ENCODE measurements at places on chromosomes 3 and 15.

GRCh38 chr15:66936109-66936860 lies 129.1 kb upstream of the SMAD3 start:
- DNase-seq = no peak

- DNase-seq = peak; percentile 68
Observed at GRCh38 chr3:196712514-196713413, 587 bp downstream of the PIGX start.

DNA sequence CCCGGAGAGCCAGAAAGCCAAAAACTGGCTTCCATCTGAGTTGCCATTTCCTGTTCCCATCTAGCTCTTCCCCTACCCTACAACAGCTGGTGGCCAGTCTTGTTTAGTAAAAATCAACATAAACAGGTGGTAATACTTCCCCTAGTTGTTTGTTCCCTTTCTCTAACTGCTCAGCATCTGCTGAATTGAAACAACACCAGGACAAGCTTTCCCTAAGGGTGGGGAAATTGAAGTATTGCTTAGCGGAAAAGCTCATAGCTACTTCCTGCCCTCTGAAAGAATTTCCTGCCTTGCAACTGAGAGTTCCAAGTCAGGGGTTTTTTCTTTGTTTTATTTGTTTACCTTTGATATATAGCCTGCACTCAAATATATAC lies 66.8 kb downstream of the HMG20A start:
- no peak for DNase-seq

DNA sequence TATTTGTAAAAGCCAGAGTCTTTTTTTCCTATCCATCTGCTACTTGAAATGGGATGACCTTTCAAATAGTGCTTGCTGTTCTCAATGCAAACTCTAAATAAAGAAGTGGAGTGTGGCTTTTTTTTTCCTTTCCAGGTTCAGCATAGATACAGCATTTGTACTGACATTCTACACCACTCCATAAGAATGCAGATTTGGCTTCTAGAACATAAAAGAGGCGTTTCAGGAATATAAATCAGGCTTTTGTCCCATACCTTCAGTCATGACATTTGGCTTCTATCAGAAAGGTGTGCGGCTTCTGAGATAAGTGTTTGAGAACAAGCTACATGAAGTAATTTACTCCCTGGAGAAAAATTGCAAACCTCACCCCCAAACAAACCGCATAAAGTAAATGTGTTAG lies 553.1 kb downstream of the FHIT start:
- DNase-seq = no peak

DNA sequence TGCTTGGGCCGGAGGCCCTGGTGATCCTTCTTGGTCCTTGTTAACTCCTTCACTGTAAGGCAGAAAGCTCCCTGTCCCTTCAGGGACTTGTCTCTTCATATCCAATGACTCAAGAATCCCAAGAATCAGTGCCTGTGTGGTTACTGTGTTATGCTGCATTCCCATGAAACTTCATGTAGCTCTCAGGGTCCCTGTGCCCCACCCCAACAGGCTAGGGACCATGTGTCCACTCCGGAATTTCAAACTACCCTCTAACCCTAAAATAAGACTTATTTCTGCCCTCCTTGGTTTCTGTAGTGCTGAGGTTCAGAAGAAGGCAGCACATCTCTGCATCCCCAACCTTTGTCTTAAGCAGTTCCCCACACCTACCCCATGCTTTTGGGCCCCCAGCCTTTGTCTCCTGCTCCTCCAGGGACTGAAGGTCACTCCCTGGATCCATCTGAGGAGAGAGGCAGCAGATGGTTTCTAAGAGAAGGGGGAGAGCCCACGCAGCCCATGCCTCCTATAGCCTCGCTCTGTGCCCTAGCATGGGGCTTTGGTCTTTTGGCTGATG lies 531 bp upstream of the MAP1A start:
- no peak for DNase-seq

DNA sequence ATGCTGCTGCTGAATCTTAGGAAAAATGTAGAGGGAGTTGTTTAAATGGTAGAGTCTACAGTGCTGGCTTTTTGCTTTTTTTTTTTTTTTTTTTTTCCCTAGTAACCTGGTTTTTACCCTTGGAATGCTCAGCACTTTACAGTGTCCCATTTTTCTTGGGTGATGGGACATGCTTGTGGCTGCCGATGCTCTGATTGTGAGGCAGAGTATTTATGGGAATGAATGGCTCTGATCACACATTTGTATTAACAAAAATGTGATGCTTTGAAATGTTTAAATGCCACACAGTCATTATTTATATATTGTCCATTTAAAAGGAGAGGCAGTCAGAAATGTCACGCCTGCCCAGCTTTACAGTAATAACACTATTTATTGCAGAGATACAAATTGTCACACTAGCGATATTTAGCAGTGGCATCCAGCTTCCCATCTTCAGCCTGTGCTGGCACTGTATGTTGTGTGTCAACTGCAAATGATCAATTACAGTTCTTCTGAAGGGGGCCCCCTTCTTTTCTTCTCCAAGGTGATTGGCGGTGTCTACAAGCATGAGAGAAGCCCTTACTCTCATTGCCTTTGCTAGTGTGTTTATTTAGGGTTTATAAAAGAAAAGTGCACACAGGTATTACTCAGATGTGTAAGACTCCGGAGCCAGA lies 30.9 kb upstream of the IGF1R start:
- DNase-seq = no peak

GRCh38 chr3:167989066-167989465 lies 106.7 kb downstream of the GOLIM4 start:
- DNase-seq = no peak

- peak; percentile 67 for DNase-seq
Observed at GRCh38 chr15:91472316-91472756, 372.3 kb downstream of the SV2B start.

DNA sequence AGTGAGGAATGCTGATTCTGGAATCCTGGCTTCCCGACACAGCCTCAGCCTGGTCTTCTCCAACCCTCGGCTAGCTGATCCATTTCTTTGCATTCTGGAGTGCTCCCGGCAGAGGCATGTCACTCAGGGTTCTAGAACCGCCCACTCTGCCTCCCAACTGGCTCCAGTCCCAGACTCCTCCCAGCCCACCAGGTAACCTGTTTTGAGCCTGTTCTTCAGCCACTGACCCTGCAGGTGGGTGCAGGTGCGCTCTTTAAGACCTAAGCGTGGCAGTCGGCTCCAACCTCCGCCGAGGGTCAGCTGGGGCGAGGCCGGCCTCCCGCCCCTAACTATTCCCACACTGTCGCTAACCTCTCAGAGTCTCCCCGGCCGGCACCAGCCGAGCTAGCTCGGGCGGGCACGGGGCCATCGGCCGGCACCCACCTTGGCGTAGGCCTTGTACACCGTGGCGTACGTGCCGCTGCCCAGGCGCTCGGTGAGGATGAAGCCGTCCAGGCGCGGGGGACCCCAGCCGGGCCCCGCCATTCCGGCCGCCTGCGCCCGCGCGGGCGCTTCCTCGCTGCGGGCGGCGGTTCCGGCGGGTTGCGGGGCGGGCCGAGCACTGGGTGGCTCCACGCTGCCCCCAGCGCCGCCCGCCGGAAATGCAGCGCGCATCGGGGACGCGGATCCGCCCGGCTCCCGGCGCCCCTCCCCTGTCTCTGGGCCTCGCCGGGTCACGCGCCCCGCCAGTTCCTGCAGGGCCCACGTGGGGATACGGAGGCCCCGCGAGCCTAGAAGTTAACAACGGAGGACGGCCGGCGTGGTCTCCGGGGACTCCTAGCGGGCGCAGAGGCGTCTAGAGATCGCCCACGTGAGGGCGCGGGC lies at the start of gene ULK3:
ULK3 (minus strand) TSS at position 576 of the 864 bp plus-strand sequence; CDS start at position 525, 51 bp downstream.
- peak; percentile 94 for DNase-seq

DNA sequence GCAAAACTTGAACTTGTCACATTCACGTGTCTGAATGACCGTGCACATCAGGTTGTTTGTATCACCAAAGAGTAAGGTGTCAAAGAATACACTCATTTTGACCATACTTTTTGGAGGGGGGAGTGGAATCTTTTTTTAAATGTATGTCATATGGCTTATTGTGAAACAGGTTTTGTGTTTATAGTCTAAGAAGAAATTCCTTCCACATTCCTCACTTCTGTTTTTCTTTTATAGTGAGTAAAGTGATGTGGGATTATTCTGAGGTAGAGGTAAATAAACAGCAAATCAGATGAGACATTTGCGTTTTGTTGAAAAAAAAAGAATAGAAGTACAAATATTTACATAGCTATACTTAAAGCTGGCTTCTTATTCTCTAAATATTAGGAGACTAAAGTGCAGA lies 33.0 kb downstream of the SRP14 start:
- no peak for DNase-seq

DNA sequence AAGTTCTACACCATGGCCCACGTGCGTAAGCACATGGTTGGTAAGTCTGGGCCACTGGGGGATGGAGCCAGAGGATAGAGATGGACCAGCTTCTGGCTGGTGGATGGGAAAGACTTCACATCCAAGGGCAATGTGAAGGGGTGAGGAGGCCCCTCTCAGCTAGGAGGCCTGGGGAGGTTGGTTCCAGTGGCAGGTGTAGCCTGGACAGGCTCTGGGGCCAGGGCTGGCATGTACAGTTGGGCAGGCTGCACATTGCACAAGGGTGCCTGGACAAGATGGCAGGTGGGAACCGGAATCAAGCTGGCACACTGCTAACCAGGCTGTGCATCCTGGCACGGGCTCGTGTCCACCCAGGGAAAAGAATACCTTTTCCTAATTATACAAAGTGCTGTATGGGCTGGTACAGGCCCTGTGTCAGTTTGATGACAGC lies 8.1 kb downstream of the ZBTB47 start:
- no peak for DNase-seq

- DNase-seq = no peak
Observed at GRCh38 chr3:174168538-174169254, 690.4 kb upstream of the NAALADL2 start.

GRCh38 chr3:159322322-159322939 lies 520.6 kb downstream of the MFSD1 start:
- DNase-seq = peak; percentile 36

DNA sequence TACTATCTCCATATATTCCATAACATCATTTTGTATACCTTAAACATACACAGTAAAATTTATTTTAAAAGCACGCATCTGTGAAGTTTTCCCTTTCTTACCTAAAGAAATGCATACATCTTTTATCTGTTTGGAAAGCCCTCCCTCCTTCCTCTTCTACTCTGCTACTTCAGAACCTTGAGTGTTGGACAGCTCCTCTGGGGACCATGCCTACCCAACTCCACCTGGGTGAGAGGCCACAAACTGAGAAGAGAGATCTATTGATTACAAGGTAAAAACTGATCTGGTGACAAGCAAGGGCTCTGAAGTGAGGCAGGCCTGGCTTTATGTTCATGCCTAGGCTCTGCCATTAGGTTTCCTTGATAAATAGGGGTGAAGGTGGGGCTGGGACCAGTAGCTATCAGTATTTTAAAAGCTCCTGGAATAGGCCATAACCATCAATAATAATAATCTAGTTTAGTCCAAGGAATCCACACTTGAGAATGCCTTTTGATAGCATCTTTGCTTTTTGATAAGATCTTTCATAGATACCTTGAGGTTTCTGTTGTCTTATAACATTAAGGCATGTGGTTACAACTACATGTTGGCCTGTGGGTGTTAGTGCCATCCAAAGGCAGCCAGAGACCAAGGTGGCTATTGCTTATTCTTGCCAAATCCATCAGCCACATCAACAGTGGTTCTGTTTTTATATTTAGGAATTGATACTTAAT lies 148.8 kb downstream of the KCNMB2 start:
- no peak for DNase-seq

GRCh38 chr3:72800869-72801268 lies 47.4 kb downstream of the SHQ1 start:
- DNase-seq = no peak

- no peak for DNase-seq
Observed at GRCh38 chr3:141795276-141795675, 32.1 kb downstream of the GRK7 start.

- DNase-seq = peak; percentile 71
Observed at GRCh38 chr3:185253645-185254410, at the start of gene EHHADH. EHHADH (minus strand) TSS chr3:185254049; CDS start chr3:185254022, 27 bp downstream.

- DNase-seq = no peak
Observed at GRCh38 chr15:95162967-95163531, 931.7 kb downstream of the MCTP2 start.

DNA sequence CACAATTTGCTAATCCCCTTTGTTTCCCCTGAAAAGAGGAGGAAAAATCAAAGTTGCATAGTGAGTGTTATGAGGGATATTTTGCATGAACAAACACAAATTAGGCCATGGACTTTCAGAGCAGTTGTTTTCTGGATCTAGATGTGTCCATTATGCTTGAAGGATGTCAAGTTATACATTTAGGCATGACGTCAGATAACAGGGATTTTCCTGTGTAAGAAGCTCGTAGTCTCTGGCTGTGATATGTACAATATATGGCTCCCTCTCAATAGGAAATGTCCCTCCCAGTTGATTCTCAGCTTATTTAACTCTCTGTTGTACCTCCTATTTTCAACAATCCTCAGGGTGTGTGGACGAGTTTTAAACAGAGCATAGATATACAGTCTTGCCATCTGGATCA lies 171.0 kb downstream of the RBMS3 start:
- no peak for DNase-seq

GRCh38 chr3:45715945-45716344 lies 26.7 kb downstream of the SACM1L start:
- DNase-seq = no peak

DNA sequence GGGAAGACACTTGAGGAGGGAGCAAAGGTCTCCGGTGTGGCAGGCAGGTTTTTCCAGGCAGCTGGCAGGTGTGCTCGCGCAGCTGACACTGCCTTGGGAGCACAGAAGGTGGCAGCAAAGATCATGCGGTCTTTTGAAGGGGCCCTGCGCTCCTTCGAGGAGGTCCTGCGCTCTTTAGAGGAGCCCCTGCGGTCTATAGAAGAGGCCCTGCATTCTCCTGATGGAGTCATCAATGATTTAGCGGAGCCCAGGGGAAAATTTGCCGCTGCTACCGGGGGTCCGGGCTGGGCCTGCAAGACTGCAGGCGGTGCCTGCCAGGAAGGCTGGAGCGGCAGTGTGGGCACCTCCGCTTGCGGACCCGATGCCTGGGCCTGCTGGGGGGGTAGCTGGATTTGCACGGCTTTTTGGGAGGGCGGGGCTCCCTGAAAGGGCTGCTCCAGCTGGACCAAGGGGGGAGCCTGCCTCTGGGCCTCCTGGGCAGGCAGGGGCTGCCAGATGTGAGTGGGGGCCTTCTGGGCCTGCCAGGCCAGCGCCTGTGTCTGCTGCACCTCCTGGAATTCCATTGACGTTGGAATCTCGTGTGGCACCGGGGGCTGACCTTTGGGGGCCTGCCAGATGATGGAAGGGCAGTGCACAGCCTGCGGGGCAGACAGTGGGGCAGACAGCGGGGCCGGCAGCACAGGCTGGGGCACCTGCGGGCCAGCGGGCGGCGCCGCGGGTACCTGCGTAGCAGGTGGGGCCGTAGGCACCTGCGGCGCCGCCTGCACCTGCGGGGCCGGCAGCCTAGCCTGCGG lies 2.1 kb downstream of the MAGEL2 start:
- DNase-seq = no peak

DNA sequence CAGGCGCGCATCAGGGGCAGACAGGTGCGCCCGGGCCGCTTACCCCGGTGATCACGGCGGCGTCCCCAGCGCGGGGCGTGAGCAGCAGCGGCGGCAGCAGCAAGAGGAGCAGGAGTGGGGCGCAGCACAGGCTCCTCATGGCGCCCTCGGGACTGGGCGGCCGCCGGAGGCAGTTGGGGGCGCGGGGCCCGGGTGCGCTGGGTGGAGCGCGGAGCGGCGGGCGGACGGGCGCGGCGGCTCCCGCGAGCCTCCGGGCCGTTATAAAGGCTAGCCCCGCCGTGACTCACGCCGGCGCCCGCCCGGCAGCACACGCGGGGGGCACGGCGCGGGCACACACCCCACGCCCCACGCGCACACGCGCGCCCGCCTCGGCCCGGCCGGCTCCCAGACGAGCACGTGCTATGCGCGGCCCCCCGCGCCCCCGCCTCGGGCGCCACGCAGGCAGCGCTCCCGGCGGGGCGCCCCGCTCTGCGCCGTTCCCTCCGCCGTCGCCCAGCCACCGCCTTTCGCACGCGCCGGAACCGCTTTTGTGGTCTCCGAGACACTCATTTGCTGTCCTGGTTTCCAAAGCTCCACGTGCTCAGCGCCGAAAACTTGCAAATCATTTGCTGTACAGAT lies at the start of gene PROK2:
PROK2 (minus strand) TSS at position 235 of the 618 bp plus-strand sequence; CDS start at position 139, 96 bp downstream.
- no peak for DNase-seq
